Stimulated activated CD4-positive, alpha-beta T cell treated with anti-CD3 and anti-CD28 coated beads, Interleukin-12 subunit alpha, Interleukin-12 subunit beta, amount 100 ng/mL, for 24 hours (primary cell): ENCODE measurements at places on chromosomes 7 and 10.

DNA sequence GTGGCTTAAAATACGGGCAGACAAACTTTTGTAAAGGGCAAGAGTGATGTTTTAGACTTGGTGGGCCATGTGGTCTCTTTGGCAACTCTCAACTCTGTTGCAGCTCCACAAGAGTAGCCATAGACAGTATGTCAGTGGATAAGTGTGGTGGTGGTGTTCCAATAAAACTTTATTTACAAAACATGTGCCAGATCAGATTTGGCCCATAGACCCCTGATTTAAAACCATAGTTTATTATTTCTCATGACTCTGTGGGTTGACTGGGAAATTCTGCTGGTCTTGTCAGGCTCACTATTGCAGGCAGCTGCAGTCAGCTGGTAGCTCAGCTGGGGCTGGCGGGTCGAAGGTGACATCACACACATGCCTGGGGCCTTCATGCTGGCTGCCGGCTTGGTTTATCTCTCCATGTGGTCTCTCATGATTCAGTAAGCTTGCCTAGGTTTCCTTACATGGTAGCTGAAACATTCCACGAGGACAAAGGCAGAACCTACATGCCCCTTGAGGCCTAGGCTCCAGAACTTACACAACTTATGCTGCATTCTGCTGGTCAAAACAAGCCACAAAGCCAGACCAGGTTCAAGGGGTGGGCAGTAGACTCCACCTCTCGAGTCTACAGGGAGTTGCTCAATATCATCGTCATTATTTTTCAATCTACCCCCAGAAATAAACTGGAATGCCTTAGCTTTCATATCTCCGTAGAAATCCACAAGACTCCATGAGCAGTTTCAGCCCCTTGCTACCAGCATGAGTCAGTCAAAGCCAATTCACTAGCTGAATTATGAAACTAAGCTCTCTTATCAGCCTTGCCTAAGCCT is 245.7 kb downstream of the WDR11 start:
- DNase-seq = no peak

DNA sequence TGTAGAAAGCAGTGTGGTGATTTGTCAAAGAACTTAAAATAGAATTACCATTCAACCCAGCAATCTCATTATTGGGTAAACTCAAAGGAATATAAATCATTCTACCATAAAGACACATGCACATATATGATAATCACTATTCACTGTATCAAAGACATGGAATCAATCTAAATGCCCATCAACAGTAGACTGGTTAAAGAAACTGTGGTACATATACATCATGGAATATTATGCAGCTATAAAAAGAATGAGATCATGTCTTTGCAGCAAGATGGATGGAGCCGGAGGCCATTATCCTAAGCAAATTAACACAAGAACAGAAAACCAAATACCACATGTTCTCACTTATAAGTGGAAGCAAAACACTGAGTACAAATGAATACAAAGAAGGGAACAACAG is 281.5 kb upstream of the MAGI2 start:
- DNase-seq = no peak

DNA sequence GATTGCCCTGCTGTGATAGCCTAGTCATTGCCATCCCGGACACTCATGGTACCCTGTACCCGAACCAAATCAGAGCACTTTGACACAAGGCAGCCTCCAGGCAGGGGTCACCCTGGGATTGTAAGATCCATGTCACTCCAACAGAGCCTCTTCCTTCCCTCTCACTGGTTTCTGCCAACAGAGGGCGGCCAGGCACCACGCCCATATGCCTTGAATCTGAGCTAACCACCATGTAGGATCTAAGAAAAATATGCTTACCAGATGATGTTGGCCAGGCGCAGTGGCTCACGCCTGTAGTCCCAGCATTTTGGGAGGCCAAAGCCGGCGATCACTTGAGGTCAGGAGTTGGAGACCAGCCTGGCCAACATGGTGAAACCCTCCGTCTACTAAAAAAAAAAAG is 389.2 kb upstream of the KLF6 start:
- no peak for DNase-seq

- DNase-seq = no peak
These were observed 61.0 kb upstream of the SFMBT2 start for GRCh38 chr10:7471720-7472367.

- DNase-seq = no peak
These were observed at the start of gene PIK3CG for GRCh38 chr7:106865130-106866041. Gene PIK3CG (plus strand): TSS chr7:106865282. CDS start chr7:106867562, 2,280 bp downstream.

DNA sequence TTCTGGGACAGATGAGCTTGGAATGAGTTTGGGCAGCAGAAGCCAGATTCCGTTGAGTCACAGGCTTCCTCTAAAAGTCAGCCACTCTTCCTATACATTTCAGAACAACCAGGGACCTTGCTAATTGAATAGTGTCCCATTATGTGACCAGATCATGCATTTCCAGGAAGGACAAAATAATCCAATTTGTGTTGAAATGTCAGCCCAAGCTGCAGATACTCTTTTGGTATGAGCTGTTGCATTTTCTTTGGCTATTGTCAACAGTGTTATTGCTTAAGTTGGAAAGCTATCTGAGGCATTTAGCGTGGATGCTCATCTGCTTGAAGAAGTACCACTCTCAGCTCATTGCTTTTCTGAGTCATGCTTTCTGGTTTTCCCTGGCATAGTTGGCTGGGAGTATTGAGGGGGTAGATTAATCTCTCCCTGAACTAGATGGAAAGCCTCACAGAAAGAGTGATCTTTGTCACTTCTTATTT is 223.7 kb upstream of the HABP2 start:
- DNase-seq = no peak

- no peak for DNase-seq
These were observed 16.3 kb upstream of the GLI3 start for GRCh38 chr7:42253316-42253715.

GRCh38 chr10:75166623-75166972 is 44.0 kb upstream of the VDAC2 start:
- DNase-seq = no peak

GRCh38 chr10:131134001-131134576 is 177.4 kb downstream of the TCERG1L start:
- DNase-seq = no peak

GRCh38 chr10:128125416-128125943 is 743 bp downstream of the MKI67 start:
- no peak for DNase-seq

GRCh38 chr7:107591421-107591820 is 11.4 kb downstream of the BCAP29 start:
- DNase-seq = no peak

- no peak for DNase-seq
These were observed 9.8 kb upstream of the PNPLA8 start for GRCh38 chr7:108535744-108536143.

- DNase-seq = no peak
These were observed 102.7 kb upstream of the C7orf33 start for GRCh38 chr7:148487912-148488311.

DNA sequence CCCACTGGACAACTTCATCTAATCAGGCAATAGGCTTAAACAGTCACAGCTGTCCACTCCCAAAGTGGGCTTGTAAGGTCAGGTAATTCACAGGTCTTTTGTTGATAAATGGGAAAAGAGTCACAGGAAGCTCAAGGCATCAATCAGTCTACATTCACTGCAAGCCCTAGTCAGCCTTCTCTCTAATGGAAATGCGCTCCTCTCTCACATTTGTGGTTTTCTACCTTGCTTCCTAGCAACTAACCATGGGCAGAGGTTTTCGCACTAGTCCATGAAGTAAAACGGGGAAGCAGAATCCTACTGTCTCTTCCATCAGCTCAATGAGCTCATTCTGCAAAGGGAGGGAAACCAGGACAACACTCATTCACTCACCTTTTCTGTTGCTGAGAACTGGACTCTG is 53.5 kb upstream of the APBB1IP start:
- DNase-seq = no peak

GRCh38 chr10:116038259-116038658 is 234.7 kb downstream of the GFRA1 start:
- DNase-seq = no peak

GRCh38 chr10:63175534-63175933 is 42.4 kb downstream of the NRBF2 start:
- DNase-seq = no peak
